ENCODE measurements at places on chromosomes 4 and X.

GRCh38 chr4:52369649-52370048 is 289.5 kb downstream of the USP46 start:
- DNase-seq, result no peak

DNA sequence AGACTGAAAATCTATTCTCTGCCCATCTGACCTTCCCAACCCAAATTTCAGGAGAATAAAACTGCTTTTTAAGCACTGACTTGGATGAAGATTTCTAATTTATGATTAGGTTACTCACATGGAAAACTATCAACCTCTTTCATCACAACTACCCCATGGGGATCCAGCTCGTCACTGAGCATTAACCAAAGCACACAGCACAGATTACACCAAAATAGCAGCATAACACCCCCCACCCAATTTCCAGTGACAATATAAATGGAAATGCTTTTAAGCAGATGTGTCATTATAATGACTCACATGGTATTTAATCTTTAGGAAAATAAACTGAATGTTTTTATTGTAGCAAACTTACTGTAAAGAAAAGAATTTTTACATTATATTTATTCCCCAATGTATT is 9.7 kb downstream of the SERTM2 start:
- no peak for DNase-seq

- DNase-seq, result no peak
Measured at GRCh38 chr4:84948056-84948455, 18.4 kb downstream of the WDFY3 start.

DNA sequence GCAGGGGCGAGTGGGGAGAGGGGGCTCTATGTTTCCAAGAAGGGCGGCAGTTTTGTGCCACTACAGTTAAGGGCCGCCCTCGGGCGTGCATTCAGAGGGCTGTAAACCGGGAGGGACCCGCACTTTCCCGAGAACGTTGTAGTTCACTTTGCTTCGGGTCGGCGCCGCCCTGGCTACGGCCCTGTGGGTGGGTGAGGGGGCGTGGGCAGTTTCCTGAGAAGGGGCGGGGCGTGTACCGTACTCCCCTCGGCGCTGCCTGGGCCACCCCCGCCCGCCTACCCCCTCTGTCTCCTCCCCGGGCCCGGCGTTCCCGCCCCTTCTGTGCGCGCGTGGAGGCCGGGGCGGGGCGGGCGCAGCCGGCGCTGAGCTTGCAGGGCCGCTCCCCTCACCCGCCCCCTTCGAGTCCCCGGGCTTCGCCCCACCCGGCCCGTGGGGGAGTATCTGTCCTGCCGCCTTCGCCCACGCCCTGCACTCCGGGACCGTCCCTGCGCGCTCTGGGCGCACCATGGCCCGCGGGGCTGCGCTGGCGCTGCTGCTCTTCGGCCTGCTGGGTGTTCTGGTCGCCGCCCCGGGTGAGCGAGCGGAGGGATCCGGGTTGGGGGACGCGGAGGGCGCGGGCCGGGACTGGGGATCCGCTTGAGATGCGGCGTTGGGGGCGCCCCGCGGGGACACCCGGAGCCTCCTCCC is at the start of gene CD99:
CD99 (plus strand) TSS at position 440 of the 687 bp plus-strand sequence; CDS start at position 506, 66 bp downstream.
- peak; percentile 91 for DNase-seq

- DNase-seq, result no peak
Measured at GRCh38 chr4:53702334-53703266, 111.3 kb upstream of the LNX1 start.

DNA sequence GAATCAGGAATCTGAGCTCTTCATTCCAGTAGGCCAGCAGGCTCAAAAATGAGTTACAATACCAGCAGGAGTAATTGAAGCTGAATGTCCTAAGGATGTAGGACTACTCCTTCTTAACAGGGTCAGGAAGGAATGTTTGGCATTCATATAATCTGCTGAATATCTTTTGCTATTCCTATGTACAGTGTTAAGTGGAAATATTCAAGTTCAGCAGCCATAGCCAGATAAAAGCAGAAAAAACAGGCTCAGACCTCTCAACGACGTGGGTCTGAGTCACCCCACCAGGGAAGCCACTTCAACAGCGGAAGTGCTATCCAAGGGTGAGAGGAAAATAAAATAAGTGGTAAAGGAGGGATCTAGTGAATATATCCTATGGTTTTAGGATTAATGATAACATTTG is 577.0 kb downstream of the SPOCK3 start:
- DNase-seq, result no peak

GRCh38 chr4:146439999-146440398 is 81.7 kb downstream of the SLC10A7 start:
- no peak for DNase-seq

GRCh38 chr4:96035727-96036126 is 195.8 kb downstream of the PDHA2 start:
- no peak for DNase-seq

All from stimulated activated CD4-positive, alpha-beta T cell treated with anti-CD3 and anti-CD28 coated beads, Interleukin-2, amount 100 ng/mL, for 4 hours (primary cell).